ENCODE measurements at places on chromosomes 16 and 17.

GRCh38 chr17:49992933-49993422 lies 2.0 kb downstream of the DLX3 start:
- no peak for DNase-seq

GRCh38 chr16:50273888-50274325 lies 7.6 kb downstream of the ADCY7 start:
- DNase-seq: peak; percentile 20

DNA sequence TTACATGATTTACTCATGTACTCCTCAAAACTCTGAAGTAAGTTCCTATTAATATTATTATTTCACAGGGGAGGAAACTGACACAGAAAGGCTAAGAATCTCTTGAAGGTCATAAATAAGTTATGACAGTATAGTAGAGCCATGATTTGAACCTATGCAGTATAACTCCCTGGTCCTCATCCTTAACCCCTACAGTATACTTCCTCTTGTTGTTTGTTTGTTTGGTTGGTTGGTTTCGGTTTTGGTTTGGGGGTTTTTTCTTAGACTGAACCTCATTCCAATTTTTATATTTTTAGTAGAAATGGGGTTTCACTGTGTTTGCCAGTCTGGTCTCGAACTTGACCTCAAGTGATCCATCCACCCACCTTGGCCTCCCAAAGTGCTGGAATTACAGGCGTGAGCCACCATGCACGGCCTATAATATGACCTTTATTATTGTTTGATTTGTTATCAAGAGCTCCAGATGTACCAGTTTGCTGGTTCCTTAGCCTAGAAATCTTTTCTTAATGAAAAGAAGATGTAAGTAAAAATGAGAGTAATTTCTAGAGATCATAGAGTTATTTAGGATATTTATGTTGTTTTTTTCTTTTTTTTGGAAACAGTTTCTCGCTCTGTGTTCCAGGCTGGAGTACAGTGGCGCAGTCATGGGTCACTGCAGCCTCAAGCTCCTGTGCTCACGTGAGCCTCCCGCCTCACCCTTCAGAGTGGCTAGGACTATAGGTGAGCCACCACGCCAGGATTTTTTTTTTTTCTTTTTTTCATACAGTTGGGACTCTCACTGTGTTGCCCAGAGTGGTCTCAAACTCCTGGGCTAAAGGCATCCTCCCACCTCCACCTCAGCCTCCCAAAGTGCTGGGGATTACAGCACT lies 4.8 kb downstream of the PRR11 start:
- no peak for DNase-seq

DNA sequence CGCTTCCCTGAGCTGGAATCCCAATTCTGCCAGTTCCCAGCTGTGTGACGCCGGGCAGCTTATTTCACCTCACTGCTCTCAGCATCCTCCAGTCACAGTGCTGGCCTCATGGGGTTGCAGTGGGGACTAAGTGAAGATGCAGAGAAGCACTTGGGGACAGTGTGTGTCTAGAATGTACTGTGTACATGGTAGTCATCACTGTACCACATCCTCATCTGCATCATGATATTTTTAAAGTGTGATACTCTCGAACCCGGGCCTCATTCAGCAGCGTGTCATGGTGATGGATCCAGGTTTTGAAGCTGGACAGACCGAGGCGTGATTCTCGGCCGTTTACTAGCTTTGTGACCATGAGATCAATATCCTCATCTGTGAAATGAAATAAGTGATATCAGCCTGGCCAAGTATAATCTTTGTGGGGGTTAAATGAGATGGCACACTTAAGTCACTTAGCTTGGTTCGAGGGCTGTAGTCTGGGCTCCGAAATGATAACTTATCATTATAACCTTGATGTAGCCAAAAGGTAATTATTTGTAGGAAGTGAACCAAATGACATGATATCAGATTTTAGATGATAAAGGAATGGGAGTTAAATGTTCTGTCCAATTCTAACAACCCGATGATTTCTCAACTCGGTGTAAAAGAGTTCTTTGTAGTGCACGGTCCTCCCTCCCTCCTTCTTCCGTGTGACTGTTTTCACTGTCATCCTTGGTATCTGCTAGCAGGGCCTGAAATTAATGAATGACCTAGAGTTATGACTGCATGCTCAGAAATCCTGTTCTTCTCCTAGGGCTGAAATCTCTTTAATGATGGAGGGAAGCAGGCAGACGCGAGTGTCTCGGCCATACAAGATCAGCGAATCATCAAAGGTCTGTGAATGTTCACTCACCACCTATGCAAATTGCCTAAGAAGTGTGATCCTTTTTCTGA lies 2.0 kb downstream of the KLHL36 start:
- DNase-seq: no peak

DNA sequence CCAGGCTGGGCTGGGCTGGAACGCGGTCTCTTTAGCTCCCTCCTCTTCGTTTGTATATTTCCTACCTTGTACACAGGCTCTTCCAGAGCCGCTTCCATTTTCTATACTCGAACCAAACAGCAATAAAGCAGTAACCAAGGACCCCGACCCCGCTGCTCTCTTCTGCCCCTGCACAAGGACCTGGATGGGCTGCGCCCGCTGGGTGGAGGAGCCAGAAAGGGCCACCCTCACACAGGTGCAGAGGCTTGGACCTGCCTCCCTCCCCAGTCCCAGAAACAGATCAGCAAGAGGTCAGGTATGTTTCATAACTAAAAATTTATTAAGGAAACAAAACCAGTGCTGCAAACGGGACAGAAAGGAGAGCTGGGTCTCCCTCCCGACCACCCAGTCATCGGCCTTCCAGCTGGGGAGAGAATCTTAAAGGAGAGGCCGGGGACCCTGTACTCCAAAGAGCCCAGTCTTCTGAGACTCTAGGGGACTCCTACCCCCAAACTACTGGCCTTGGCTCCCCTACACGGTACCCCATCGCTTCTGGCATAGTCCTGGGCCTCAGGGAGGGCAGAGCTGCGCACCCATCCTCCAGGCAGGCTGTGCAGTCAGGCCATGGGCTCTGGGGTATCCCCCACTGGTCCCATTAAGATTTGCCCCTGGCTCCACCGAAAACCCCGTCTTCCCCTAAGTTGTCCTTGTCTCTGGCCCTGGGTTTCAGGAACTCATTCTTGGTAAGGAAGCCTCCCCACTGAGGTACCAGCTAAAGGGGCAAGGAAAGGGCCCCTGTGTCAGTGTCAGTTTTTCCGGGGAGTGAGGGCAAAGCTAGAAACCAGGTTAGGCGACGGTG lies 4.9 kb downstream of the HIC1 start:
- no peak for DNase-seq

DNA sequence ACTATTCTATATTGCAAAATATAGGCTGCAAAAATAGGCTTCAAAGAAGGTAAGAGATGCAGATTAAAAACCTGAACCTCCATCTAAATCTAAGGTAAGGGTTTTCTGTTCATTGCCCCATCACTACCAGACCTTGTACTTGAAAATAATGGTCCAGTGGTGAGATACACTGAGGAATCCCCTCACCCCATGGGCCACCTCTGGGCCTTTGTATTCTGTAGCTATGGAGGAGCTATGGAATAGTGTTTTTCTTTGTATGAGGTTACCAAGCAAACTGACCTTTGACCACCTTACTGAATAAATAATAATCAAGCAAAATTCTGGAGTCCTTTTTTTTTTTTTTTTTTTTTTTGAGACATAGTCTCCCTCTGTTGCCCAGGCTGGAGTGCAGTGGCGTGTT lies 4.8 kb upstream of the UBE2Z start:
- no peak for DNase-seq

GRCh38 chr16:89026121-89026612 lies 49.2 kb upstream of the CBFA2T3 start:
- DNase-seq: peak; percentile 76

- no peak for DNase-seq
These were observed 13.3 kb upstream of the NUDT16L1 start for GRCh38 chr16:4679850-4680636.

GRCh38 chr16:13510425-13511151 lies 409.4 kb upstream of the ERCC4 start:
- no peak for DNase-seq

DNA sequence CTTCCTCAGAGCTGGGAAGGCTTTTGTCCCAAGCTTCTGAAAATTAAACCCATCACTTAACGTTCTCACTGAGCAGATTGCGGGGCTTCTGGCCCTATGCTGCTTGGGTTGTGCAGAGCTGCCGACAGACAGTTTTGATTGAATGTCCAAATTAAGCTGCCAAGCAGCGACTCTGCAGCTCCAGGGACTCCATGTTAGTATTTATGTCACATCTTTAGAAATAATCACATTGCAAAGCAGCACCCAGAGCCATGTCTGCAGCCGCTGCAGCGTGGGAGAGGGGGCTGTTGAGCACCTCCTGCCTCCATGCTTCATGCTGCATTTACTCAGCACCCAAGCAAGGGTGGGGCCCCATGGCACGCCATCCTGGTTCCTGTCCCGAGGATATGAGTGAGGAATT lies 178.2 kb upstream of the CACNG3 start:
- no peak for DNase-seq

DNA sequence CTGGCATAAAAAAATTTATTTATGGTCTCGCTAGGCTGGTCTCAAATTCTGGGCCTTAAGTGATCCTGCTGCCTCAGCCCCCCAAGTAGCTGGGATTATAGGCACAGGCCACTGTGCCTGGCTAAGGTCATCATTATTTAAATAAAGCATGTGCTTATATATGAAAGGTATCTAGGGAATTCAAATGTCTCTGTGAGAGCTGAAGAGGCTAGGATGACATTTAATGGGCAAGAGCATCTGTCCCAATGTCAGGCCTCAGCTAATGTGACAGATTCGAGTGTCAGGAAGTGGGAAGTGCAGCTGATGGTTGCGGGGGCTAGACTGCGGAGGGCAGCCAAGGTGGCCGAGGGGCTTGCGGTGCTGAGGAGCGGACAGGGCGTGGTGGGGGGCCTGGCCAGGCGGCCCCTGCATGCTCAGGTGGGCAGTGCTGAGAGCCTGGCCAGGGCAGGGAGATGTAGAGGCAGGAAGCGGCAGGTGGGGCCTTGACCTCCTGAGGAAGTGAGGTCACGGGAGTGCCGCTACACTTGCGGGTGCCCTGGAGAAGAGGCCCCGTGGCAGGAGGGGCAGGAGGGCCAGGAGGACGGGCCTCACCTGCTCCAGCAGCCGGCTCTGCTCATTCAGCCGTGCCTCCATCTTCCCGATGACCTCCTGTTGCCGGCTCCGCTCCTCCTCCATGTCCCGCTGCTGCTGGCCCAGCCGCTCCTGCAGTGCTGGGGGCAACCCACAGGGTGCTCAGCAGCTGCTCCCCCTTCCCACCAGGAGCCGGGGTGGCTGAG lies 12.6 kb upstream of the MRPL38 start:
- no peak for DNase-seq

DNA sequence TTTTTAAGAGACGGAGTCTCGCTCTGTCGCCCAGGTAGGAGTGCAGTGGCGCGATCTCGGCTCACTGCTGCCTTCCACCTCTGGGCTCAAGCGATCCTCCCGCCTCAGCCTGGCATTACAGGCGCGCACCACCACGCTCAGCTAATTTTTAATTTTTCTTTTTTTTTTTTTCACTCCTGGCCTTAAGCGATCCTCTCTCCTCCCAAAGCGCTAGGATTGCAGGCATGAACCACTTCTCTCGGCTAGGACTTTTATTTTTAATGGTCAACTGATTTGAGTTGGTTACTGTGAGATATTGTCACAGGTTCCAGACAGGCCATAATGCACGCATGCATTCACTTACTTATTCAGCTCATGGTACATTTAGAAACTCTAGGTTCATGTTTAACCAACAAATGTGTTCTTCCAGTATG lies 888 bp downstream of the PIGW start:
- DNase-seq: no peak

DNA sequence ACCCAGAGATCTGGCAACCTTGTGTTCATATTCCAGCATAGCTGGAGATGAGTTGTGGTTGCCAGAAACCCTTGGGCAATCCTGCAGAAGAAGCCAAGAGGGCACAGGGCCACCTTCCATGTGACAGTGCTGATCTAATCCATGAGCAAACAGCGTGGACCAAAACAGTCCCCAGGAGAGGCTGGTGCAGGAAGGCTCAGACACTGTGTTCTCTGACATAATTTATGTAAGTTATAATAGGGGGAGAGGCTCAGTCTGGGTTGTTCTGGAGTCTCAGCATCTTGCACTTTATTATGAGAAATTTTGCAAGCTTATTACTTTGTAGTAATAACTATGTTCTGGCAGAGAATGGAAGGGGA lies 273.9 kb downstream of the HAPSTR1 start:
- no peak for DNase-seq

GRCh38 chr16:2507665-2508064 lies 6.1 kb upstream of the ATP6V0C start:
- DNase-seq: no peak

DNA sequence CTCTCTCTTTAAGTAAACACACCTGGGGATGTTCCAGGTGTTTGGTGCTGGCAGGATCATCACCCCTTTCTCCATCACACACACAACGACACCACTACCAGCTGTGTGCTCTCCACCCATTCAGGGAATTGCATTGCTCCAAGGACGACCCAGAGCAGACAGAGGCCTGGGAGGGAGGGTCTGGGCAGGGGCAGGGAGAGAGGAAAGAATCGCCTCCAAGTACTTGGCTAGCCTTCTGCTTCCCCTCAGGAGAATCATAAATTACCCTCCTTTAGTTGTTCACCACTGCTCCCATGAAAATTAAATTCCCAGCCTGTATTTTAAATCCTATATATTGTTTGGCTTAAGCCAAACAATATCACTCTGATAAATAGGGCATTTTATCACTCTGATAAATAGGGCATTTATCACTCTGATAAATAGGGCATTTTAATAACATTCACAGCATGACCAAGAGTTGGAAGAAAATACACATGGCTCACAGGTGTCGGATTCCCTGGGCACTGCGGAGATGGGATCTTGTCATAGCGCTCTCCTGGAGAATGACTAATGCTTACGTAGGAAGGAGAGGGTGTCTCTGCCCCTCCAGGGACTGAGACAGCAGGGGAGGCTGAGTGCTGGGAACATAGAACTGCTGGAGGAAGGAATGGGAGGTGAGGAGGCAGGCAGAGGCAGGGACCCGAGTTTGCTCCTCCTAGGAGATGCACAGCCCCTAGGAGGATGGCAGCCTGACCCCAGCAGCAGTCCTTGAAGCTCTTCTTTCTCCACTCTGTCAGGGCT lies 673.6 kb downstream of the HS3ST4 start:
- DNase-seq: no peak

- no peak for DNase-seq
These were observed 38.9 kb downstream of the KANSL1 start for GRCh38 chr17:46154151-46154816.

- no peak for DNase-seq
These were observed 252.9 kb upstream of the RPL38 start for GRCh38 chr17:73950593-73950914.

DNA sequence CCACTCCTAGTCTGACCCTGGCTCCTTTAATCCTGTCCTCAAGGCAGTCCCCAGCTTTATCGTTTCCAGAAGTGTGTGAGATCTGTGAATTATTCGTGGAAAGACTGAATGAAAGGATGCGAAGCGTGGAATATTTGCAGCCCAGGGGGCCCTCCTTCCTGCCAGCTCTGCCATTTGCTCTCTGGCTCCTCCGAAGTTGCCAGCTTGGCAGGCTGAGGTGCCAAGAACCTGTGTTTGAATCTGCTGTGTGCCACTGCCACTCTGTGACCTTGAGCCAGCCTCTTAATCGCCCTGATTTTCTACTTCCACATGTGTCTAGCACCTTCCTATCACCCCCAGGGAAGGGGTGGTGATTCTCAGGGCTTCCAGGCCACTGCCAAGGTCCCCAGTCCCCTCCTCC lies 10.8 kb downstream of the TBKBP1 start:
- DNase-seq: no peak

- DNase-seq: no peak
These were observed 272.4 kb downstream of the IRF8 start for GRCh38 chr16:86171329-86171728.

Data from T-cell (primary cell).